ENCODE measurements at places on chromosomes 16 and 17.

- peak; percentile 37 for DNase-seq
These were observed 114.7 kb downstream of the IRX3 start for GRCh38 chr16:54171626-54172537.

DNA sequence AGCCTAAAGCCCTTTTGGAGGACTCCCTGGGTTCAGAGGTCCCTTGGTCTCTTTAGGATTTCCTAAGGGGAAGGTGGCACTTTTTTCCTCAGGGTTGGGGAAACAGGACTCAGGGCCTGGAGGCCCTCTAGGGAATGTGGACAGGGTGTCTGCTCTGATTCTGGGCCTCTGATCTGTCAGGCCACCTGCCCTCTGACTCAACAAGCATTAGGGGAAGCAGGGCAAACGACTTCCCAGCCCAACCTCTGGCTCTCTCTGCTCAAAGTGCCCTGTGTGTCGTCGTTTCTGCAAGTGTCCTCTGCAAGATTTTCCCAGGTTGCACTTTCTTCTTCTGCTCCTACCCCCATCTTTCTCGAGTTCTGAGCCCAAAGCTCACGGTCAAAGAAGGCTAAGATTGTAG is 6.6 kb upstream of the IGFBP4 start:
- no peak for DNase-seq

DNA sequence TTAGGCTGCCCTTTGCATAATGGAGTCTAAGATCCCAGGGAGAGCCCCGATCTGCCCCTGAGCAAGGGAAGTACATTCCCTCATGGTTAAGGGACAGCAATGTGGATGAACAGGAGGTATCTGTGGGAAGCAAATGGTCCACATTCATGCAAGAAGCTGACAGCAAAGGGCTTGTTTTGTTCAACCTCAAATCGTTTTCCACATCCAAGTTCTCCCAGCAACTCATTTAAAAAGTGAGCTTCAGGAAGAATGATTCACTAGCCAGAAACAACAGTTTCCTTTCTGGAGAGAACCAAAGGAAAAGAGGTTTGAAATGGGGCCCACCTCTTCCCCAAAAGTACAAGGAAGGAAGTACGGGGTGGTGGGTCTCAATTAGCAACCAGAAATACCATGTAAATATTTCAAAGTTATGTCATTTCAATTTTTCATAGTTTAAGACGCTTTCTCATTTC is 9.4 kb downstream of the HSPB9 start:
- peak; percentile 67 for DNase-seq

DNA sequence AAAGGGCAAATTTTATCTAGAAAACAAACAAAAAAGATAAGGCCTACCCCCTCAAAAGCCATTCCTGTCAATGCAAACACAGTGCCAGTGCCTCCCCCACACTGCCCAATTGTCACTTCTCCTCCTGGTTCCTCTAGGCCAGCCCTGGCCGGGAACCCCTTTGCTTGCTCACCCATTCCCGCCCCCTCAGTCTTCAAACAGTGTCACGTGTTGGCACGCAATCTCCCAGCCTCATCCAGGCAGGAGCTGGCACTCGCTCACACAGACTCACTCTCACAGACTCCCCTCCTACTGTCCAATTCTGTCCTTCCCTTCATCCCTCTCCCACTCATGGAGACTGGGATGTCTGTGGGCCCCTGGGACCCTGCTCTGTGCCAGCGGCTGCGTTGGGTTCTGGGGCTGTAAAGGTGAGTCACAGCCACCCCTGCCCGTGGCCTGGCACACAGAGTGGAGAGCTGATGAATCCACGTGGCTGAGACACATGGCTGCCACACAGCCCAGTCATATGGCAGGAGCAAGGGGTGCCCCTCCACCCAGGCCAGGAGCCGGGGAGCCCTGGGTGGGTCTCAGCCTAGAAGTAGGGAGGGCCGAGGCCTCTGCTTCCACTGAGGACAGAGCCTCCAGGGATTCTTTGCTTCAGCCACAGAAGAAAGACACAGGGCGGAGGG is 54.8 kb downstream of the VAC14 start:
- DNase-seq = no peak

DNA sequence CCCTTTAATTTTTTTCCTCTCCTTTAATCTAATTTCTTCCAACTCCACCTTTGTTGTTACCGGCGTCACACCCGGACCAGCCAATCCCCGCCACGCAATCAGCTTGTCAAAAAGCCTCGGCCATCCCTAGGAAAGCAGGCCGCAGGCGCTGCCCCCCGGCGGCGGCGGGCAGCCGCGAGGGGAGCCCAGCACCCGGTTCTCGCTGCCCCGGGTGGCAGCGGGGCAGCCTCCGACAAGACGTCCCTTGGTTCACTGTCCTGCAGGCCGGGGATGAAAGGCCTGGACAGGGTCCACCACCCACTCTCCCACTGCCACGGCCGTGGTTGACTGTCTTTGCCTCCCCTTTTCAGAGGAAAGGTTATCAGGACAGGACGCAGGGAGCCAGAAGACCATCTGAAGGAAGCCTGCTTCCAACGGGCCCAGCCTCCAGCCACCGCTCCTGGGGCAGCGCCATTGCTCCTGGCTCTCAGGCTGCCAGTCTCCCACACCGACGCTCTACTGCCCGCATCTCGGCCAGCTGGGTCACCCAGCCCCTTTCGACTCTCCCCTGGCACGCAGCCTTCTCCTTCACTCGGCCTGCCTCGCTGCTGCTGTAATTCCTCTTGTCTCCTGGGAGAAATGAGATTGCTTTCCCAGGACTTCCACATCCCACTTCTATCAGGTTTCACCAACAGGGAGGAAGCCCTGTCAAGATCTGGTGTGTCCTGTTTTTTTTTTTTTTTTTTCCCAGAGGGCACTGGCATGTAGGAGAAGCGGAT is 2.8 kb upstream of the UBTF start:
- peak; percentile 66 for DNase-seq

GRCh38 chr17:62781356-62781755 is 26.8 kb downstream of the MARCHF10 start:
- no peak for DNase-seq

DNA sequence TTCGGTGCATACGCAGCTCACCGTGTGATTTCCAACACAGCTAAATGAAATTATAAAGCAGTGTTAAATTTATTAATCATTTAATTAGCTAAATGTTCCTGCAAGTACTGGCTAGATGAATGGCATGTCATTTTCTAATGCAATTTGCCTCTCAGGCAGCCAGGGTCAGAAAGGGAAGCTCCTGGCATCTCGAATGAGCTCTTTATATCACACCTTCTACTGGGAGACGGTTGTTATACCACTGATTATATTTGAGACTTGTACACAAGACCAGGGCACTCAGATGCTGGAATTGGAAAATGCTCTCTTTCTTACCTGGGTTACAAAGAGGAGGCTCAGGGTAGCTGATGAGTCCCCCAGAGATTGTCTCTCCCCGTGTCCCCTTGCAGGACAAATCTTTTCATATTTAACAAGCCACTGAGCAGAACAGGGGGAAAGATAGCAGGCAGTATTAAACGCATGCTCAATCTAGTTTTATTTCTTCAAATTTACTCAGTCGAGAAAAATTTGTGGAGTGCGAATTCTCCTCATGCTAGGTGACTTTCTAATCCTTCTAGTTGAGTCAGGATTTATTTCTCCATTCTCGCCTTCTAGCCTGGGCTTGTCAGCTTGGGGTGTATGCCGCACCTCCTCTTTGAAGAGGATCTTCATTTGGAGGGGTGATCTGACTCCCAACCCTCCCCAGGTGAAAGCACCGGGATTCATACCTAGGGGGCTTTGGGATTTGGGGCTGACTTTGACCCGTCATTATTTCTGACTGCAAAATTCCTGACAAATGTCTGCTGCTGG is 441.1 kb downstream of the MAF start:
- DNase-seq = no peak

GRCh38 chr16:87636050-87636684 is 33.9 kb downstream of the JPH3 start:
- peak; percentile 80 for DNase-seq

DNA sequence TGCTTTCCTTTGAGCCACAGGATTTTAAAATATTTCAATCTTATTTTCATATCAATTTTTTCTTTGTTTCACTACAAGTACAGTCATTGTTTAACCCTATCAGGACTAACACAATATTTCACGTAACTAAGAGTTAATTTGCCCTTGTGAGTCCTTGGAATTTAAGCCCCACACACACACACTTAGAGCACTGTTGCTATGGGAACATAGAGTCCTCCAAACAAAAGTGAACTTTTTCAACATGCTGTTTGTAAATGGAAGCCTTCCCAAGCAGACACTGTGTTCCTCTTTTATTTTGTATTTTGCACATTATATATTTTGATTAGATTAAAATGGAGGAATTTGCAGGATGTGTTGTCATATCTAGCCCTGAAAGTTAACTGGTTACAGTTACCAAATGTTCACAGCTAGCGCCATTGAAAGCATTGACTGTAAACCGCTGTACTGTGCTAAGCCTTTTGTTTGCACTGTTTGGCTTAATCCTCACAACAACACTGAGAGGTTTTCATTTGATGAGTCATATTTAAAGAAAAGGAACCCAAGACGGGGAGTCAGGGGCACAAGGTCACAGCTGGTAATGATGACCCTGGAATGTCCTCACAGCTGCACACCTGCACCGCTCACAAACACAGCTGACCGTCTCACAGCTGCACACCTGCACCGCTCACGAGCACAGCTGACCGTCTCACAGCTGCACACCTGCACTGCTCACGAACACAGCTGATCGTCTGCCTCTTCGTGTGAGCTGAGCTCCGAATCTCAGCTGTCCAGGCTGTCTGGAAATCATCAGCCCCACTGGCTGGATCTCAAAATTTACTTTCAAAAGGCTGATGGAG is 6.3 kb downstream of the HSBP1 start:
- no peak for DNase-seq

- DNase-seq = no peak
These were observed 16.6 kb upstream of the C16orf74 start for GRCh38 chr16:85767531-85767930.

DNA sequence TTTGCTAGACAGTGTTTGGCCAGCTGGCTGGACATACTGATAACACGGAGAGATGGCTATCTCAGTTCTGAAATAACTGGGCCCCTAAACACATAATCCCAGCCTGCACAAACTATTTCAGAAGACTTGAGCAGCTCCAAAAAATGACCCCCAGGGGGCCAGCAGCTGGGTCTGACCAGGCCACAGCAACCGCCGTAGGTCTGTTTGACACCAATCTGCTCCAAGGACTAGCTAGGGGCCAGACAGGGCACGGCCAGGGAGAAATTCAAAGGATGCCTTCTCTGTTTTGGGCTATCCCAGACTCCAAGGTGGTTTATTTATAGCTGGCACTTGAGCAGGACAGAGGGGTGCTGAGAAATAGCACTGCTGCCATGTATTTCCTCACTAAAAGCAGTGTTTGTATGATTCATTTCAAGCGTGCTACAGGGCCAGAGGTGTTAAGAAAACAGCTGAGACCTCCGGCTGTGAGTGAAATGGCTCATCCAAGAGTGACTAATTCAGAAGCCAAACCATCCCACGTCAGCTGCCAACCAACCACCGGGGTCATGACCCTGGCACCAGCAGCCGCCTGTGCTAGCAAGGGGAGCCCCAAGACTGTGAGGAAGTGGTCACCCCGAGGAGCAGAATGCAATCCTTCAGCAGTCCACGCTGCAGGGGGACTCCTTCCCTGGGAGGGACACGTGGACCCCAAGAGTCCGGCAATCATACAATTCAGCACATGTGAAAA is 5.7 kb downstream of the GGA2 start:
- no peak for DNase-seq

GRCh38 chr17:76142039-76142584 is 1.1 kb upstream of the FOXJ1 start:
- no peak for DNase-seq

- DNase-seq = peak; percentile 90
These were observed 196.7 kb upstream of the GSE1 start for GRCh38 chr16:85416228-85417109.

- DNase-seq = no peak
These were observed 311.4 kb downstream of the SOX9 start for GRCh38 chr17:72432143-72432621.

DNA sequence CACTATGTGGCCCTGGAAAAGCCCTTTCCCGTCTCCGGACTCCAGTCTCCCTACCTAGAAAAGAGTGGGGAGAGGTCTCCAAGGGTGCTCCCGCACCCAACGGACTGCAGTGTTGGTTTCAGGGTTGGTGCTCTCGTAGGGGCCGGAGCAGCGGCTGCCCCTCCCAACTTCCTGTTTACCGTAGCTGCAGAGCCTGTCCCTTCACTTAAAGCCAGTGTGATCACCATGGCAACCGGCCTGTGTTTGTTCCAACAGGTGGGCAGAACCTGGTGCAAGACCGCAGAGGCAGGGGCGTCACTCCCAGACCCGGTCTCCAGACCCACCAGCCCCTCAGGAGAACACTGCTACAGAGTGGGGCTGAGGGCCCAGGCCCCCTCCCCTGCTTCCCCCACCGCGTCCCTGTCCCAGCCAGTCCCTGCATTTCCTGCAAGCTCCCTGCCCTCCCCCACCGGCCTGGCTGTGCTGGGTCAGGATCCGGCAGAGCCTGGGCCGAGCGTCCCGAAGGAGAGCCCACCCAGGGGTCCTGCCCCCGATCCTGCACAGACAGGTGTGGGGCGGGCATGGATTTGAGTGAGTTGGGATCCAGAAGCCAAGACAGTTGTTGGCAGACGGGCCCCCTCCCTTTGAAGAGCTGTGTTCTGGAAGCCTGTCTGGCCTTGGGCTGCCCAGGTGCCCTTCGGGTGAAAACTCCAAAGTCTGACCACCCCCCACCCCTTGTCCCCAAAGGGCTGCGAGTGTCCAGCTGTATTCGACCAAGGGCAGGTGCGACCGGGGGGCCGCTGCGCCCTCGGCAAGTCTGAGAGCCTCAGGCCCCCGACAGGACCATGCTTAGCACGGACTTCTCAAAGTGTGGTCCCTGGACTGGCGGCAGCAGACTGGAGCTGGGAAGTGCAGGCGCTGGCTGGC is 1.5 kb upstream of the BAIAP3 start:
- peak; percentile 91 for DNase-seq

DNA sequence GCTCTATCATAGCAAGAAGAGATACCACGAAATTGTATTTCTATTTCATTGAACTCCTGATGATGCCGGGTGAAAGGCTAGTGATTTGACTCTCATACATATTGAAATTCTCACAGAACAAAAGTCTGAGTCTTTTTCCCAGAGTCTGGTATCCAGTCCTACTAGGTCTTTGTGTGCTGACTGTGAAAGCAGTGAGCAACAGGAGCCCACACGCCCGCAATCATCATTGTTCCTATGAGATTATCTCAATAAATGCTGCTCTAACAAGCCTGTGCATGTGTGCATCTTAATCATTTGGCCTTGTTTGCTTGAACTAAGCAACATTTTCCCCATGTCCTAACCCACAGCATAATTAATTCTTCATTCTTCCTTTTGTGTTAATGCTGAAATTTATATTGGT is 1466.0 kb downstream of the CDH11 start:
- no peak for DNase-seq

GRCh38 chr17:52064791-52065211 is 93.7 kb downstream of the CA10 start:
- DNase-seq = no peak
